ENCODE measurements at places on chromosomes 7 and 10.

- no peak for DNase-seq
These were observed 21.2 kb downstream of the ZMIZ2 start for GRCh38 chr7:44769776-44770294.

DNA sequence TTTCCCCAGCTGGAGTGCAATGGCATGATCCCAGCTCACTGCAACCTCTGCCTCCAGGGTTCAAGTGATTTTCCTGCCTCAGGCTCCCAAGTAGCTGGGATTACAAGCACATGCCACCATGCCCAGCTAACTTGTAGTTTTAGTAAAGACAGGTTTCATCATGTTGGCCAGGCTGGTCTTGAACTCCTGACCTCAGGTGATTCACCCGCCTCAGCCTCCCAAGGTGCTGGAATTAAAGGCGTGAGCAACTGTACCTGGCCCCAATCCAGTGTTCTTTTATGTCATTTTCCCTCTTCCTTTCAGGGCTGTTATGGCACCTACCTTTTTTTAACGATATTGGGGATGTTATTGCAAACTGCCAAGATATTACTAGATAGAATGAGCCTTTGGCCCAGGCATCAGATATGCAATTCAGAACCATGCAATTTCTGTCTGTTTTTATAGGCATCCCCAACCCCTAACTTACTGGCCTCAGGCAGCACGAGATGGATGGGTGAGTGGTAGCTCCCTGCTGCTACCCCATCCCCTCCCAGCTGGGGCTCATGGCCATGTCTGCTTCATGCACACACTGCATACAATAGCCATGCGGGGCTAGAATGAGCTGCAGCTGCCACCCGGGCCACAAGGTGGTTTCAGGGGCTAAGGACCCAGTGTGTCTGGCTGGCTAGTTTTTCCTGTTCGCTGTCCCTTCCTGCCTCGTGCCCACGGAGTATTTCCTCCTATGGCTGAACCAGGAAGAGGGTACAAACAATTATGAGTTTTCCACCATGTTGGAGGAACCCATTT is 1080.1 kb upstream of the SORCS1 start:
- DNase-seq = no peak

DNA sequence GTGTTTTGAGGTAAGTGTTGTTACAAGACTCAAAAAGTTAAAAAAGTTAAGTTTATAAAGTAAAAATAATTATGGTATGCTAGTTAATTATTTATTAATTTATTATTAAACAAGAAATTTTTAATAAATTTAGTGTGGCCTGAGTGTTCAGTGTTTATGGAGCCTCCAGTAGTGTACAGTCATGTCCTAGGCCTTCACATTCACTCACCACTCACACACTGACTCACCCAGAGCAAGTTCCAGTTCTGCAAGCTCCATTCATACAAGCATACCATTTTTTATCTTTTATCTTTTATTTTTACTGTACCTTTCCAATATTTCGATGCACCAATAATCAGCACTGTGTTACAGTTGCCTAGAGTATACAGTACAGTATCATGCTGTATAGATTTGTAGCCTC is 381.2 kb upstream of the MGMT start:
- DNase-seq = no peak

- no peak for DNase-seq
These were observed 8.9 kb downstream of the PROSER2 start for GRCh38 chr10:11832042-11832441.

- DNase-seq = no peak
These were observed 406 bp downstream of the CBLL1 start for GRCh38 chr7:107744345-107744750.

- DNase-seq = no peak
These were observed 162.7 kb downstream of the DGKB start for GRCh38 chr7:14739841-14740185.

DNA sequence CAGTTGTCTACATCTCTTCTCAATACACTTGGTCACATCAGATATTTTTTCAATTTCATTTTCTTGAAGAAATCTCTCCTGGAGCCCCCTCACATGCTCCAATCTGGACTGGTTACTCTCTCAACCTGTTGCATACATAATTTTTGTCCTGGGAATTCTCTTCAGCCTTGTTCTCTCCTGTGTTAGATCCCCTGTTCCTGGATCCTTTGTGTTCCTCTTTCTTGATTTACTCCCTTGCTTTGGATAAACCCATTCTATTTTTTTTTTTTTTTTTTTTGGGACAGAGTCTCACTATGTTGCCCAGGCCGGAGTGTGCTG is 45.6 kb downstream of the SCD start:
- DNase-seq = no peak

DNA sequence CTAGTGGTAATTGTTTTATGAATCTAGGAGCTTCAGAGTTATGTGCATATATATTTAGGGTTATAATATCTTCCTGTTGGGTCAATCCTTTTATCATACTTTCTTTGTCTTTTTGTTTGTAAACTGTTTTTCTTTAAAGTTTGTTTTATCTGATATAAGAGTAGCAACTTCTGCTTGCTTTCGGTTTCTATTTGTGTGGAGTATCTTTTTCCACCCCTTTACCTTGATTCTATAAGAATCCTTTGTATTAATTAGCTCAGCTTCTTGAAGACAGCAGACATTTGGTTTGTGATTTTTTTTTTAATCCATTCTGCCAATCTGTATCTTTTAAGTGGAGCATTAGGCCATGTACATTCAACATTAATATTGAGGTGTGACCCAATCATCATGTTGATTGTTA is 9.3 kb downstream of the CASP7 start:
- DNase-seq = no peak

- no peak for DNase-seq
These were observed 18.3 kb downstream of the DNAJB12 start for GRCh38 chr10:72336259-72337038.

DNA sequence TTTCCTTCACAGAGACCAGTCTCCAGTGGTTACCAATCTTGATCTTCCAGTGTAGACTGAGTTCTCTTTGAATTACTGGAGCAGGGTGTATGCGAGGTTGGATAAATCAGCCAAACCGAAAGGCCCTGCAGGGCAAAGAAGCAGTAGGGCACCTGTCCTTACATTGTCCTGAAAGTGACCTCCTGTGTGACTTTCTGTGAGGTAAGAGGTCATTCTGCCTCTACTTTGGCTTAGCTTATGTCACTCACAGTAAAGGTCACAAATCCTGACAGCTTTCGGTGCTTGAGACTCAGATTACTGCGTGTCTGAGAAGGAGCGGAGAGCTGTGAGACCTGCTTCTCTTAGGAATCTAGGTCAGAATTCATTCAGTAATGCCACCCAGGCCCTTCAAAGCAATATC is 252.7 kb upstream of the ETV1 start:
- DNase-seq = no peak

All from SIG-M5 (cell line).